ENCODE measurements at places on chromosomes 13 and 19.
A peak's percentile ranks its signal among the peaks of the same experiment; 100 is the strongest.

DNA sequence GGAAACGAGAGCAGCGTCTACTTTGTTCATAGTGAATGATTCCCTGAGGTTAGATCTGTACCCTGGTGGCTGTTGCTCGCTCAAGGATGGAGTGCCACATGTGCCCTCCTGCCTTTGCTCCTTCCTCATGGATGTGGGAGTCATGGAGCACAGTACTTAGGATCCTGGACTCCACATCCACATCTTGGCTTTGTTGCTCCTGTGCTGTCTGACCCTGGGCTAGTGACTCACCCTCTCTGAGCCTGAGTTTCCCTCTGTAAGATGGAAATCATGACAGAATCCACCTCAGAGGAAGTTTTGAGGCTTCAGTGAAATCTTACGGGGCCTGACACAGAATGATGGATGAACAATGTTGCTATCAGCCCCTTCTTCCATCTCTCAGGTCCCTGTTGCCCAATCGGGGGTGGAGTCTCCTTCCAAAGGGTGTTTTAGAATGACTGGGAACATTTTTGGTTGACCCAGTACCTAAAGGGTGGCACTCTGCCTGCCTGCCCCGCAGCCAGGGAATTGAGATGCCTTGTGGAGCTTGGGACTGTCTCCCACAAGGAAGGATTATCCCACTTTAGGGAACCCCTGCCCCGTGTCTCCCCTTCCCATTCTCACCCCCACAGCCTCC lies 9.8 kb upstream of the TIMM50 start:
- DNase-seq, result no peak

DNA sequence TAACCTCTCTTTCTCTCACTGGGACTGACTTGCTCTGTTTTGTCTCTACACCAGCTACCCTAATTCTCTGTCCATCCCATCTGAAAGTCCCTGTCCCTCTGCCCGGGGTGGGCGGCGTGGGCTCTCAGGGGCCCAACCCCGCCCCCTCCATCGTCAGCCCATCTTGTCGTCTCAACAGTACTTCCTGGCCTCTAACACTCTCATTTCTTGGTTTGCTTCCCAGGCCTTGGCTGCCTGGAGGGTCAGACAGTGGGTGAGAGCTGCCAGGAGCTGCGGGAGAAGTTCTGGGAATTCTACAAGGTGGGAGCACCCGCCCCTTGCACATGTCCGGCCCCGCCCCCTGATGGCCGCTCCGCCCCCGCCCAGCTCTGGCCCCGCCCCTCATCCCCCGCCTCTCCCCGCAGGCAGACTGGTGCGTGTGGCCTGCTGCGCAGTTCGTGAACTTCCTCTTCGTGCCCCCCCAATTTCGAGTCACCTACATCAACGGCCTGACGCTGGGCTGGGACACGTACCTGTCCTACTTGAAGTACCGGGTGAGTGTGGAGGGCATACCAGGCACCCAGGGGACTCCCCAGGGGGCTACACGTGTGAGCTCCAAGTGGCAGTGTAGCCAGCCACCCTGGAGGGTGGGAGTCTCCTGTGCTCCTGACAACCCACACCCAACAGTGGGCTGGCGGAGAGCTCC lies 1.7 kb downstream of the MPV17L2 start:
- DNase-seq, result peak; percentile 25

DNA sequence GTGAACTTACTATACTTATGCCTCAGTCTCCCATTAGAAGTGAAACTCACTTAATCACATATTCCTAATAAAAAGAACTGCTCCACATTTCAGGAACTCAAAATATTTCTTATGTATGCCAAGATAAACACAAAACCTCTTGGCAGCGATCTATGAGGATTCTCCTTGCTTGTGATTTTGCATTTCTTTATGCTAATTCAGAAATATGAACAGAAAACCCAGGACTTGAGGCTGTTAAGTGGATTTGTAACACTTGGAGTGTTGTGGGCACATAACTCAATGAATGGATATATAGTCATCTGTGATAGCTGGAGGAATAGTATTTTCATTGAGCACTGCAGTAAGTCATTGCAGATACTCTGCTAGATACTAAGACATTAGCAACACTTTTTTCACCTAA lies 5.6 kb upstream of the KATNAL1 start:
- DNase-seq, result no peak

DNA sequence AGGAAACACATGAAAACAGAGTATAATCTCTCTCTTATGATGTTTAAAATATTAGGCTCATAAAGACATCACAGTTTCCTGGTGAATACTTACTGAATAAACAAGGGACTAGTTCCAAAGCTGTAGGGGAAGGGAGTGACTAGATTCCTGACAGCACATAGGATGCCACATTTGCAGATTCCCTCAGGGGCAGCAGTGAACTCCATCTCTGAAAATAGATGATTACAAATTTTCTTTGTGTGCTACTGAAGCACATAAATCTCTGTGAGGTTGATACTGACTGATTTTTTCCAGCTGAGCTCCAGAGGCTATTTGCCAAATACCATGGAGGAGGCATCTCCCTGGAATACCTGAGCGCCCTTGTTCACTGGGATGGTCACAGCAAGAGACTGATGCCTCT lies 77.3 kb downstream of the FGF9 start:
- no peak for DNase-seq

DNA sequence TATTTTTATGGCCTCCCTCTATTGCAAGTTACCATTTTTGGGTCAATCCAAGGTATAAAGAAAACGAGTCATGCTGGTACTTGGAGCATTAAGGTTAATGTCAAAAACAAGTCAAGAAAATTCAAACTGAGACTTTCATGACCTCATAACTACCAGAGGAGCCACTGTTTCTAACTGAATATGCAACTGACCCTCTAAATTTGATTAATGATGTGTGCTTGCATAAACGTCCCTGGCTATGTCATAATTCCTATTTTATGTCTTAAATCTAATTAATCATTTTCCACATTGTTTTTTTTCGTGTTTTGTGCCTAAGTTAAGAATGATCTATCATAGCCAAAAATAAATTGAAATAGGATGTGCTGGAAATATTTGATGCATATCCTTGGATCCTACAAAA lies 396.7 kb upstream of the GPC6 start:
- no peak for DNase-seq

DNA sequence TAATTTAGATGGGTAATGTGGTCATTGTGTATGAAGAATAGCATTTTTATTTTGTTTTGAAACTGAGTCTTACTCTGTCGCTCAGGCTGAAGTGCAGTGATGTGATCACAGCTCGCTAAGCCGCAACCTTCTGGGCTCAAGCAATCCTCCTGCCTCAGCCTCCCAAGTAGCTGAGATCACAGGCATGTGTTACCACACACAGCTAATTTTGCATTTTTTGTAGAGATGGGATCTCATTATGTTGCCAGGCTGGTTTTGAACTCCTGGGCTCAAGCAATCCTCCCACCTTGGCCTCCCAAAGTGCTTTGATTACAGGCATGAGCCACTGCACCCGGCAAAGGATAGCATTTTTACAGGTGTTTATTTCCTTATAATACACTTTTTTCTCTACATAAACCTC lies 36.6 kb downstream of the SERTM1 start:
- no peak for DNase-seq

All from activated CD4-positive, alpha-beta memory T cell treated with anti-CD3 and anti-CD28 coated beads, Interleukin-2, amount 10 ng/mL, durations not matched to agents 7 days and 5 days (primary cell).